ENCODE measurements at places on chromosomes 13 and 19.

GRCh38 chr19:4083677-4084546, 17.2 kb upstream of the ZBTB7A start:
- no peak for DNase-seq

- no peak for DNase-seq
Observed at GRCh38 chr13:100633461-100633860, 41.1 kb downstream of the TMTC4 start.

DNA sequence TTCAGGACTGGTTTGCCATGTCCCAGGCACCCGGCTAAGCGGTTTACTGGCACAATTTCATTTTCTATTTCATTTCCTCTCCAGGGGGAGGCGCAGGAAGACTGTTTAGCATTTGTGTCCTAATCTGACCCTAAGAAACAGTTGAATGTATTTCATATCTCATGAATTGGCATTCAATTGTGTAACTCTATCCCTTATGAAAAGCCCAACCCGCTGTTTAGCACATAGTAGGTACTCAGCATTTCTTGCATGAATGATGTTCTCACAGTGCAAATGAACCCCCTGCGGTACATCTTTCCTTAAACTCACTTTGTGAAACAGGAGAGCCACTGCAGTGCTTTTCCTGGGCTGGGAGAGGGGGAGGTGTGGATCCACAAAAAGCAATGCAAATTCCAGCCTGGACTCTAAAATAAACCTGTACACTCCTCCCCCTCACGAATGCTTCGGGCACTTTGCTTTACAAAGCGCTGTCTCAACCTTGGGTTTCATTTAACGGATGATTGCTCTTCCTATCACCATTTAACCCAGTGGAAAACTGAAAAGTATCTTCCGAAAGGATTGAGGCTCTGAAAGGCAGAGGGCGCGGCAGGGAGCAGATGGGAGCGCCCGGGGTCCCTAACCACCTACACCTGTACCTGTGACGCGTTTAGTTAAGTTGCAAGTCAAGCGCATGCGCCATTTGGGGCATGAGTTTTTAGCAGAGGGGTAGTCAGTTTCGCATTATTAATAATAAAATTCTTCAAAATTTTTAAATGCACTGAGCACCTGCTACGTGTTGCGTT, 1.2 kb upstream of the EEF2 start:
- no peak for DNase-seq

DNA sequence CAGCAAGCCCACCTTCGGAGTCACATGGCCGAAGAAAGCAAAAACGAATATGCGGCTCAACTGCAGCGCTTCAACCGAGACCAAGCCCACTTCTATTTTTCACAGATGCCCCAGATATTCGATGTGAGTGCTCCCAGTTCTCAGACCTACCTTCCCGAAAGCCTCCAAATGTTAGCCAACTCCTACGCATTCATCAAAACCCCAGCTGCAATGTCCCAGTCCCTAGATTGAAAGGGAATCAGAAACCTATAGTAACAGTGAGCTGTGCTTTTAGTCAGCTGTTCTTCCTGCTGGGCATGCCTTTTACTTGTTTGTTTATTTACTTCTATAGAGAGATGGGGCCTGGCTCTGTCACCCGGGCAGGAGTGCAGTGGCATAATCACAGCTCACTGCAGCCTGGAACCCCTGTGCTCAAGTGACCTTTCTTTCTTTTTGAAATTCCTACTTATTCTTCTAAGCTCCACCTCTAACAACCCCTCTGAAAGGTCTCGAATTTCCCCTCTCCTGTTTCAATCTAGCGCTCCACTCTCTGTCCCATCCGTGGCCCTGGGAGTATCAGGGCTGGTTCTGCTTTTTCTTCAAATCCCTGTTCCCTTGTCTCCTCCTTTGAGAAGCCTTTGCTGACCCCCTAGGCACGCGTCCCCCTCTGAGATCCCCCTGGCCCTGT, 4.4 kb downstream of the TRIP10 start:
- DNase-seq: no peak

GRCh38 chr19:18176367-18177310, 3.0 kb downstream of the IFI30 start:
- DNase-seq: no peak

DNA sequence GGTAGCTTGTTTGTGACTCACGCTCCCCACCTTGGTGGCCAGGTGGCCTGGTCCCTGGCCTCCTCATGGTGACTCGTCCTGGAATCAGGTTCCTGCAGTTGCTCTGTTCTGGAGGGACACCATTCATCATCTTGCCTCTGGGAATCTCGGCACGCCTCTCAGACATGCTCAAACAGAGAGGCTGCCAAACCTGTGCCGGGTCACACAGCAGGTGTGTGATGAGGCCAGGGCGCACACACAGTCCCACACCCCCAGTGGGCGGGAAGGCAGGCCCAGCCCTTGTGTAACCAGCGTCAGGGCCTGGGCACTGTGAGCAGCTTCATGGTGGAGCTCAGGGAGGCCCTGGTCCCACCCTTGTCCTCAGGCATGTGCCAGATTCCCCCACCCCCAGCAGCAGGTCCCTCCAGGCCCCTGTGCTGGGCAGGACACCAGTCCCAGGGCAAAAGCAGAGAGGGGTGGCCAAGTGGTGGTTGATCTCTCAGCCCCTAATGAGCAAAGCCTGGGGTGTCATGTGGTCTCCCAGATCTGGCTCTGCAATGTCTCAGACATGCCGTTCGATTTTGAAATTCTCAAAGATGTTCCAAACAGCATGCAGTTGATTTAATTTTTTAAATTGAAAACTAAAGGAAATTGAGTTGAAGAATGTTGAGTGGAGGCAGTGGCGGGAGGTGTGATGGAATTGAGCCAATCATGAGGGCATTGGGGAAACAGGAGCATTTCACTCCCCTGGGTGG, 12.1 kb downstream of the CEBPA start:
- DNase-seq: no peak

DNA sequence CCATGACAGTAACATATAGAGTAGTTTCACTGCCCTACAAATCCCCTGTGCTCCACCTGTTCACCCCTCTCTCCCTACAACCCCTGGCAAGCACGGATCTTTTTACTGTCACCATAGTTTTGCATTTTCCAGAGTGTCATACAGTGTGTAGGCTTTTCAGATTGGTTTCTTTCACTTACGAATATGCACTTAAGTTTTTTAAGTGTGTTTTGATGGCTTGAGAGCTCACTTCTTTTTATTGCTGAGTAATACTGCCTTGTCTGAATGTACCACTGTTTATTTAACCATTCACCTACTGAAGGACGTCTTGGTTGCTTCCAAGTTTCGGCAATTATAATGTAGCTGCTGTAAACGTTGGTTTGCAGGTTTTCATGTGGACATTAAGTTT, 175.1 kb downstream of the ITGBL1 start:
- DNase-seq: no peak

- DNase-seq: no peak
Observed at GRCh38 chr19:47190167-47190727, 40.8 kb downstream of the BBC3 start.

DNA sequence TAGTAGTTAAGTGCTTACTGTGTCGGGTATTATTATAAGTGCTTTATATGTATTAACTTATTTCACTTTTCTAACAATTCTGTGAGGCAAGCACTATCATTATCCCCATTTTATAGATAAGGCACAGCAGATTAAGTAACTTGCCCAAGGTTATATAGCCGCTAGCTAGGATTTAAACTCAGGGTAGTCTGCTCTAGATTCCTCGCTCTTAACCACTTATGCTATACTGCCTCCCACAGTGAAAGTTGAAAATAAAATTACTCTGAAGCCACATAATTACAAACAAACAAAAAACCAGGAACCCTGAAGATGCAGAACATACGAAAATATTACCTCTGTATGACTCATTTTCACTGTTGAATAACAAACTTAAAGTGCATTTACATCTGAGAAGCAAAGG, 3.9 kb downstream of the TEX30 start:
- no peak for DNase-seq

GRCh38 chr13:107883561-107884175, 331.7 kb downstream of the LIG4 start:
- no peak for DNase-seq

DNA sequence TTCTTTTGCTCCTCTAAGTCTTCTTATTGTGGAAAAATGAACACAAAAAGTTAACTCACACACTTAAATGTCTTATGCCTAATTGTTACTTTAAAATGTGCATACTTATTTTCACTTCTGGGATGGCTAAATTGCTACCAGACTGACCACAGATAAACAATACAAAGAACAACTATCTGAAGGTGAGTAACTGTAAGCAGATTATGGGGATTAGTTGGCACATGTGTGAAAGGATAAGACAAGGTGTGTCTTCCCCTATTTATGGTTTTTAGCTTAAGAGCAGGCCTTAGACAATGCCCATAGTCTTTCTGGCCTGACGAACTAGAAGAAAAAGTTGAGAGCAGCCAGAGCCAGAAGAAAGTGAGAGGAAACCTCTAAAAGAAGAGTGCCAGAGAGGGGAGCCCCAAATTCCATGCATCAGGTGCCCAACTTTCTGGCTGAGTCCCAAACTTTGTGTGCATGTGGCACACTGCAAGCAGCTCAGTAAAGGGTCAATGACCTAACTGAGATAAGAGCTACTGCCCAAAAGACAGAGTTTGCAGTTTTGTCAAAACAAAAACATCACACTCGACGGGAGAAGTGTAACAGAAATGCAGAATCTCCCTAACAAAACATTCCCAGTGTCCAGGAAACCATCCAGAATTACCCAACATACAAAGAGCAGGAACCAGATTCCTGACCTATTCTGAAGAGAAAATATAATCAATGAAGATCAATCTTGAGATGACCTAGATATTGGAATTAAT, 375.4 kb downstream of the KCNRG start:
- no peak for DNase-seq

DNA sequence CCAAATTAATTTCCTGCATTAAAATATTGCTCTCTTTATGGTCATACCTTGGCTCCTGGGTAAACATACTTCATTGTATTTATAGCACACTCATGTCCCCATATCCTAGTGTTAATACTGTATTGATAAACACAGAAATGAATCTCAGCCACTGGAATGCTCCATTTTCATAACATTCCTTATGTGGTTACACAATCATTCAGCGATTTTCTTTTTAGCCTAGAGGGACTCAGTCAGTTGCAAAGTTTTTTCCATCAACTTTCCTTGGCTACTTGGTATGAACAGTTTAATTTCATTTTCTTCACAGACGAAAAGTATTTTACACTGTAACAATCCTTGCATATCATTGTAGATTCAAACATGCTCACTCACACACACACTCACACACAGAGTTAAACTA, 471.5 kb downstream of the FGF14 start:
- no peak for DNase-seq

Data from mesothelial cell of epicardium (in vitro differentiated cells).